ENCODE measurements at places on chromosomes 7 and 10.
A peak's percentile ranks its signal among the peaks of the same experiment; 100 is the strongest.

- no peak for DNase-seq
Observed at GRCh38 chr7:135843214-135843613, 94.6 kb upstream of the FAM180A start.

DNA sequence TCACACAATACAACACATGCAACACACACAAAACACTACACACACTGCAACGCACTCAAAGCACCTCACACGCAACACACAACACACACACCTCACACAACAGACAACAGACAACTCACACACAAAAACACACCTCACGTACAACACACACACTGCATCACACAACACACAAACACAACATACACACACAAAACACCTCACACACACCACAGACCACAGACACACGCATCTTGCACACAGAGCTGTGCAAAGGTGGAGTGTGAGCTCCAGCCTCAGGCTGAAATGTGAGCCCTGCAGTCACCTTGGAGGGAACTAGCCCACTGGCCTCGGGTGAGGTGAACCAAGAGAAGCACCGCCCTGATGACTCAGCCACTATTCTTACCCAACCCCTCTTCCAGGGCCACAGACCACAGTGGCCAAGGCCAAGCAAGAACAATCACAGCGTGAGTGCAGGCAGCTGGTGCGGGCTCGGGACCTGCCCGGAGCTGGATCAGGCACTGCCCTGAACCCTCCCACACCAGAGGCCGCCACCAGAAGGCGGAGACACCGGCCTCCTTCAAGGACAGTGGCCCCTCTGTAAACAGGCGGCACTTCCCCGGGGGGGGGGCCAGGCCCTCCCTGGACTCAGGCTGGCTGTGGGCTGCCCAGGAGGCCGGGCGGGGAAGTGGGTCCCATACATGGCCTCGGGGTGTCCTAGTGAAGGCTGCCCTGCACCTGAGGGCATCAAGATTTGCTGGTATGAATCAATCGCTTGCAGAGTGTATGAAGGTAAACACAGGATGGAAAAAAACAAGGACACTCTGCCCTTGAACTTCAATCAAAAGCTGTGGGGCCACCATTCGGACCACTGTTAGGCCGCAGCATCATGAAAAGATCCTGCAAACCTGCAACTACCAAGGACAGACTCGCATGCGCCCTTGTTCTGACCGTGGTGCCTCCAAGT lies 106.7 kb downstream of the TNS3 start:
- DNase-seq, result no peak

DNA sequence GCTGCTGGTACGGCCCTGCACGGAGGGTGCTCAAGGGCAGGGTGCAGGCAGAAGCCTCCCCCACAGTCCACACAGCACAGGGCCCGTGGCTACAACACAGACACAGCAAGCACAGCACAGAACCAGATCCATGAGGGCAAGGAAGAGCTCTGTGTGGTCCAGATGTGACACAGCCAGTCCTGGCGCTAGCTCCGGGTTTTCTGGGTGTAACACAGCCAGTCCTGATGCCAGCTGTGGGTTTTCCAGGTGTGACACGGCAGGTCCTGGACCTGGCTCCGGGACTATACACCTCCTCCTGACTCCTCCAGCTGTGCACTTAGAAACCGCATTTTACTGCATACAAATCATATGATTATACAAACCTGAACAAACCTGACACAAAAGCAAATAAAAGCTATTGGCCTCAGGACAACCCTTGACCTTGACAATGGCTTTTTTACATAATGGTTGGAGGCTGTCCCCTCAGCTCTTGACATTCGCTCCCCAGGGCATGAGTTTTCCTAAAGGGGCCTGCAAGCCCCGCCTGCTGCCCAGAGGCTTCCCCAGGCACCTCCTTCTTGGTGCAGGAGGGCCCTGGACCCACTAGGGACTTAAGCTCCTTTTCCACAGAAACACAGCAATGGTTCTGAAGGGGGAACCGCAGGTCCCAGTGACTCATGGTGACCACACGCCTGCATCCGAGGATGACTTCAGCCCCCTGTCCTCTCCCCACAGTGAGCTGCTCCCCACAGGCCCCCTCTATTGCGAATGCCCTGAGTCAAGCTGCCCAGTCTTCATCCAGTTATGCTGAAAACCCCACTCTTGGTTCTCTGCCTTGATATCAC lies 209.6 kb downstream of the PTPRN2 start:
- DNase-seq, result no peak

- DNase-seq, result no peak
Observed at GRCh38 chr10:561721-562120, 127.7 kb downstream of the DIP2C start.

GRCh38 chr10:121661451-121661851 lies 63.2 kb upstream of the FGFR2 start:
- DNase-seq, result no peak

DNA sequence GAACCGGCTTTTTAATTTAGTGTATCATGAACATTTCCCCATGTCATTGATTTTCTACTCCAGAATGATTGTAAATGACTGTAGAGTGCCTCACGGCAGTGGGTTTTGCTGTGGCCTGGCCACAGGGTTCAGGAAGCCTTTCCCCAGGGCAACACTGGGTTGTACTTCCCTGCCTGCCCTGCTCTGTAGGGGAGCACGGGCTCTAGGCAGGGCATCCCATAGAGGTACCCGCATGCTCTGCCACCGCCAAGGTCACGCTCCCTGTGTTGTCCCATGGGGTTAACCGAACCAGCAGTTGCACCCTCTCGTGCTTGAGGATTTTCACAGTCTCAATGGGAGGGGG lies 63.8 kb downstream of the BPGM start:
- DNase-seq, result peak; percentile 3

DNA sequence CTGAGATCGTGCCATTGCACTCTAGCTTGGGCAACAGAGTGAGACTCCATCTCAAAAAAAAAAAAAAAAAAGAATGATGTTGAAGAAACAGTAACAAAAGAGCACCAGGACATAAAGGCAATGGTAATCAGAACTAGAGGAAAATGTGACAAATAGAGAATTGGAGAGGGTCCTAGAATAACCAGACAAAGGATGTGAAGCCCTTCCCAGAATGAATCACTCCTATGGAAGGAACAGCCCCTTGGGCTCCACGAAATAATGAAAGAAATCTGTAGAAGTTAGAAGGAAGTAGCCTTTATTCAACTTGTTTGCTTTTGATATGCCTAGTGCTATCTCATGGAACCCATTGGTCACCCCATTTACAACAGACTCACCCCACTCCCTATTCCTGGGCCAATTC lies 169.2 kb downstream of the SUGCT start:
- no peak for DNase-seq

- peak; percentile 97 for DNase-seq
Observed at GRCh38 chr7:100271716-100272537, 35.6 kb upstream of the SPDYE3 start.

GRCh38 chr10:63883861-63884260 lies 362.7 kb downstream of the REEP3 start:
- DNase-seq, result no peak

DNA sequence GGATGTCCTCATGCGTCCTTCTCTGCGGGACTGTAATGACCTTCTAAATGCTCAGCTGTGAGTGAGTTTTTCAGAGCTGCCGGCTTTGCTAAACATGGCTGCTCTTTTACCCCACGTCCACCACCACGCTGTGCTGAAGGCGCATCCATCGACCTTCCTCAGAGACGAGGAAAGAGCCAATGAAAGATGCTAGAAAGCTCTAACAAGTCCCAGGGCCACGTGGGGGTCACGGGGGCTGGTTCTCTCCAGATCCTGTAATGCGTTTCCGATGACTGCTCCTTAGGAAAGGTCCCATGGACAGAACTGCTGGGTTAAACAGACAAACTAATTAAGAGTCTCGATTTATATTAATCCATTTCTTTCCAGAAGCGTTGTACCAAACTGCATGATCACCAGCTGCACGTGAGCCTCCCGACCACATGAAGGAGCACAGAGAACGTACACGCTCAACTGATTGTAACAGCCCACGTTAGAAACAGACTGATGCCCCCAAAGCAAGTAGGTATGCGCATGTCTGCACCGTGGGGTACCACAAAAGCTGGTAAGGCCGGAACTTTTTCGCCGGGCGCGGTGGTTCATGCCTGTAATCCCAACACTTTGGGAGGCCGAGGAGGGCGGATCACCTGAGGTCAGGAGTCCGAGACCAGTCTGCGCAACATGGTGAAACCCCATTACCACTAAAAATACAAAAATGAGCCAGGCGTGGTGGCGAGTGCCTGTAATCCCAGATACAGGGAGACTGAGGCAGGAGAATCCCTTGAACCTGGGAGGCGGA lies 109.6 kb downstream of the TCERG1L start:
- no peak for DNase-seq

GRCh38 chr7:150986099-150986512 lies 4.7 kb upstream of the NOS3 start:
- peak; percentile 45 for DNase-seq

GRCh38 chr7:79332091-79332490 lies 121.4 kb downstream of the MAGI2 start:
- no peak for DNase-seq

DNA sequence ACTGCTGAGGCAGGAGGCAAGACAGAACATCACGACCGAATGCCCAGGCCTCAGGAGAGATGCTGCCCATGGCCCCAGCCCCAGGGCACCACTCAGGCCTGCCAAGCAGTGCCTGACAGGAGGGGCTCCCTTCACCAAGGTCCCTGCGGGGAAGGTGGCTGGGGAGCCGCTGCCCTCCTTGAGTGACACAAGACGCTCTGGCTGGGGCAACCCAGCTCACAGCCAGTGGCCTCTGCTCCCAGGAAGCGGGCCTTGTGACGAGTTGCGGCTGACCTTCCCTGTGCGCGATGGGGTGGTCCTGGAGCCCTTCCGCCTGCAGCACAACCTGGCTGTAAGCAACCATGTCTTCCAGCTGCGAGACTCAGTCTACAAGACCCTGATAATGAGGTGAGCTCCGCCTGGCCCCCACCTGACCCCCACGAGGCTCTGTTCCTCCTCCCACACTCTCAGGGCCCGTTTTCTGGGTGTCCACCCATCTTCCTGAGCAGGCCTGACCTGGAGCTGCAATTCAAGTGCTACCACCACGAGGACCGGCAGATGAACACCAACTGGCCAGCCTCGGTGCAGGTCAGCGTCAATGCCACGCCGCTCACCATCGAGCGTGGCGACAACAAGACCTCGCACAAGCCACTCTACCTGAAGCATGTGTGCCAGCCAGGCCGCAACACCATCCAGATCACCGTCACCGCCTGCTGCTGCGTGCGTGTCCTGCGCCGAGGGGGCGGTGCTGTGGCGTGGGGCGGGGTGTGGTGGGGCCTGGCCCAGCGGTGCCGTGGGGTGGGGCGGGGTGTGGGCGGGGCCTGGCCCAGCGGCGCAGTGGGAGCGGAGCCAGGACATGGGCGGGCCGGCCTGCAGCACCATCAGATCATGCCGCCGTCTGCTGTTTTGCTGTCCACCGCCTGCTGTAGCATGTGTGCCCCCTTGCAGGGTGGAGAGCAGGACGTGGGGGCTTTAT lies 12.8 kb downstream of the ZMIZ2 start:
- DNase-seq, result no peak

DNA sequence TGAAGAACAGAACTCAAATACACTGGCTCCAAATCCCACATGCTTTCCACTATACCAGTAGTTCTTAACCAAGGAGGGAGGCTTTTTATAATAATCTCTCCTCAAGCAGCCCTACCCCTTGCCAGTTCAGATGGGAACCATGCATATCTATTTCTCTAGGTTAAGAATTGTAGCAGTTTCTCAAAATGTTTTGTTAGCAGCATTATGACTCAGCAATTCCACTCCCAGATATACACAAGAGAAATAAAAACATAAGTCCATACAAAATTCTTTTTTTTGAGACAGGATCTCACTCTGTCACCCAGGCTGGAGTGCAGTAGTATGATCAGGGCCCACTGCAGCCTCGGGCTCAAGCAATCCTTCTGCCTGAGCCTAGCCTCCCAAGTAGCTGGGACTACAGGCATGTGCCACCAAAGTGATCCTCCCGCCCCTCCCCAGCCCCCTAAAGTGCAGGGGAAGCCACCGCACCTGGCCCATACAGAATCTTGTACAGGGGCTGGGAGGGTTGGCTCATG lies 18.1 kb downstream of the YWHAG start:
- no peak for DNase-seq

GRCh38 chr7:157430721-157431120 lies 93.9 kb downstream of the DNAJB6 start:
- DNase-seq, result no peak

GRCh38 chr10:5620223-5620721 lies 46.1 kb downstream of the ASB13 start:
- DNase-seq, result no peak

GRCh38 chr10:57664815-57665214 lies 602.9 kb downstream of the IPMK start:
- no peak for DNase-seq

DNA sequence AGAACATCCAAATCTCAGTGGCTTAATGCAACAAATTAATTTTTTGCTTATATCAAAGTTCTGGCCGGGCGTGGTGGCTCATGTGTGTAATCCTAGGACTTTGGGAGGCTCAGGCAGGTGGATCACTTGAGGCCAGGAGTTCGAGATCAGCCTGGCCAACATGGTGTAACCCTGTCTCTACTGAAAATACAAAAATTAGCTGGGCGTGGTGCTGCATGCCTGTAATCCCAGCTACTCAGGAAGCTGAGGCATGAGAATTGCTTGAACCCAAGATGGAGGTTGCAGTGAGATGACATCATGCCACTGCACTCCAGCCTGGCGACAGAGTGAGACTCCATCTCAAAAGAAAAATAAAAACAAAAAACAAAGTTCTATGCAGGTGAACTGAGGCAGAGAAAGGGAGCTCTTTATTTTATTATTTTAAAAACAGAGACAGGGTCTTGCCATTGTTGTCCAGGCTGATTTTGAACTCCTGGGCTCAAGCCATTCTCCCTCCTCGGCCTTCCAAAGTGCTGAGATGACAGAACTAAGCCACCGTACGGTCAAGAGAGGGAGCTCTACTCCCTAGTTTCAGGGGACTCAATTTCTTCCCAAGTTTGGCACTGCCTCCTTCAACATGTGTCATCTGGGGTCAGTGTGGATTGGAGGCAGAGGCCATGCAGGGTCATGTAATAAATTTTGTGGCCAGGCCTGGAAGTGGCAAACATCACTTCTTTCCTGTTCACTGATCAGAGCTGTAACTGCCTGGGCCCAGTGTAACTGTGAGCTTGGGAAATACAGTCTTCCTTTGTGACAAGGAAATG lies 2.4 kb downstream of the ADCK2 start:
- no peak for DNase-seq

DNA sequence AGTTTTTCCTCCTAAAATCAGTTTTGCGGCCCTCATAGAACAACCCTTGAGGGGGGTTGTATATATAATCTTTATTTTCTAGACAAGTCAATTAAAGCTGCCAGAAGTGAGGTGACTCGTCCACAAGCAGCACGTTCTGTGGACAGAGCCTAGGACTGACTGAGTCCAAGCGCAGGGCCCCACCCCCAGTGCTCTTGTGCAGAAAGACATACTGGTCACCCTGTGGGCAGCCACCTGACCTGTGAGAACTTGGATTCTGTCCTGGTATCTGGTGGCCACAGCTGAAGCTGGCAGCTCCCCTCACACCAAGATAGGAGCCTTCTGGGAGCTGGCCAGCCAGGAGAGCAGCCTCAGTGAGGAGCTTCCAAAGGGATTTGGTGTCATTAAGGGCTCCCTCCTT lies 89.3 kb downstream of the GRK5 start:
- no peak for DNase-seq

DNA sequence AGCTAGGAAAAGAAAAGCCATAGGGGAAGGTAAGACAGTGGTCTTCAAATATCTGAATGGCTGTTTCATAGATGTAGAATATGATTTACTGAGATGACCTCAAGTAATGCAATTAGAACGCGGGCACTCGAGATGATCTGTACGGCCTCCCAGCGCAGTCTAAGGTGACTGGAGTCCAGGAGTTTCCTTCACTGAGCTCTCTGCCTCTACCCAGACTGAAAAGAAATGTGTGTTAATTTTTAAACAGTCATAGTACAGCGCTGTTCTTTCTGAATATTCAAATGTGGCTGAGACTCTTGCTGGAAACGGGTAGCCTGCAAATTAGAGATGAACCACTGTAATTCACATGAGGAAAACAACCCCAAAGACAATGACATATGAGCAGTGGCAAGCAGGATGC lies 562.4 kb upstream of the AUTS2 start:
- DNase-seq, result no peak

Measured in activated CD4-positive, alpha-beta T cell treated with anti-CD3 and anti-CD28 coated beads for 4 hours (primary cell).